Cortex of kidney (tissue), 1 donor: ENCODE measurements at places on chromosomes 2 and 18.

DNA sequence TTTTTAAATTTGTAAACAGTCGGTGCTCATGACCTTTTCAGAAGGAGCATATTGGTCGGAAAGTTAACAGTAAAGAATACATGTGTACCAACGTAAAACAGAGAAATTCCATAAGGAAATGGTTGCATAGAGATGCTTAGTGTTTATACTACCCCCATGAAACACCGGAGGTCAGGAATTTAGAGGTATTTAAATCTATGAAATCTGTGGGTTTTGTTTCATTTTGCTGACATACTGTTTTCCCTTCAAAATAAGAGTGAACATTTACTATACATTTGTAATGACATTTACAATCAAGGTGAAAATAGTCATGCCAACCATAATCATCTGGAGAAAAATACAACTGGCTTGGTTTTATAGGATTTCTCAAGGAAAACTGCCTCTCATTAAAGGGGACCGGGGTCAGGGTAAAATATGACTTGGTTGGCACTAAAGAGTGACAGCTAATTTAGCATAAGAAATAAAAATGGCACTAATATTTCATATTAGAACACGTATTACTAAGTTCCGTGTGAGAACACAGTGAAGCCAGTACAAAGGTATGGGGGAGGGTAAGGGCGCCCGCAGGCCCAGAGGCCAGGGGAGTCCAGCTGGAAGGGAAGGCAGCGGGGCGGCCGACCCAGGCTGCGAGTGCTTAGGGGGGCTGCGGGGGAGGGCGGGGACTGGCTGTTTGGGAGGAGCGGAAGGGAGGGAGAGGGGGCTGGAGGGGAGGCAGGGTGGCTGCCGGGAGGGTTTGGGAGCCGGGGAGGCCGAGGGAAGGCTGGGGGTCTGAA is 1.1 kb upstream of the RNU4ATAC start:
- DNase-seq = no peak

GRCh38 chr2:71610671-71611070 is 157.3 kb downstream of the DYSF start:
- DNase-seq = no peak

GRCh38 chr2:66457545-66457944 is 22.6 kb downstream of the MEIS1 start:
- DNase-seq = no peak

GRCh38 chr2:164794432-164795231 is 47.0 kb downstream of the COBLL1 start:
- no peak for DNase-seq

GRCh38 chr2:239066597-239066996 is 218.7 kb downstream of the TWIST2 start:
- DNase-seq = no peak

- no peak for DNase-seq
Observed at GRCh38 chr2:206693399-206694137, 24.6 kb downstream of the DYTN start.

DNA sequence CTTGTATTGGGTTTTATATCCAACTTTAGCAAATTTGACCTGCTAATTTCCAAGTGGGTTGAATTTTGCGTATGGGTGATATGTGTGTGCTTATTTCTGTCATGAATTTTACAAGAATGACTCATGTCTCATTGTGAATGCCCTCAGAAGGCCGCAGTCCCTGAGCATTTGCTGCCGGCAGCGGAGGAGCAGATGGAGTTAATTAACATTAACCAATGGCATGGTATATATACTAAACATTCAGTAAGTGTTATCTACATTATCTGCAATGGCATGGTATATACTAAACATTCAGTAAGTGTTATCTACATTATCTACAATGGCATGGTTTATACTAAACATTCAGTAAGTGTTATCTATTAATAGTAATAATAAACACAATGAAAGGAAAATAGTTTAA is 90.1 kb downstream of the DOK6 start:
- DNase-seq = no peak

DNA sequence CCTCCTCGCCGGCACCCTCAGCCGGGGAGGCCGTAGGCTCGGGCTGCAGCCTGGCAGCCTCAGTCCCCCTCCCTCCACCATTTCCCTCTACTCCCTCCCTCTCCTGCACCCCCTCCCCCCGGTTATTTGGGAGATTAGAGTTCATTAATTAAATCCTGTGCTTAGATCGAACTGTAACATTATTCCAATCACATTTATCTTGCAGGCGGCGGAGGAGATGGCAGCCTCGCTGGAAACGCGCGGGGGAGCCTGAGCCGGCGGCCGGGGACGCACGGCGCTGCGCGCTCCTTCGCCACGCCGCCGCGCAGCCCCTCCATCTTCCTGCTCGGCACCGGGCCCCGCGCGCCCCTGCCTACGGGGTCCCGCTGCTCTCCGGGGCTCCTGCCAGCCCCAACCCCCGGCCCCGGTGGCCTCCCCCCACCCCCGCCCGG is at the start of gene ST8SIA3:
Gene ST8SIA3, plus strand, starts transcription at position 287 of the 431 bp plus-strand sequence. CDS start 290 bp downstream, outside the sequence.
- no peak for DNase-seq

DNA sequence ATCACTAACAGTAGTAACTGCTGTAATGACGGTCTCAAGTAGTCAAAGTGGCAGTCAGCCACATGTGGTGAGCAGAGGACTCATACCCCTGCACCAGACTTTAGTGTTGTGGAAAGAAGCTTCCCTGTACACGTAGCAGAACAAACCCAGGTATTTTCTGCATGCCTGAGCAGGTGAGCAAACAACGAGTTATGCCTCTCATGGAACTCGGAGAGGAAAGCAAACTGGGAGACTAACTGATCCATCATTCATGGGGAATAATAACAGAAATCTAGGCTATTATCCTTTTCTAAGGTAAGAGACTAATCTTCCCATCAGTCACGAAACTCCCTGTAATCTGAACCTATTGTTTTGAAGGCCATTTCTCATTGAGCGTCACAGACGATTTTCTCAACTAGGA is 1495.2 kb upstream of the NXPH2 start:
- no peak for DNase-seq

DNA sequence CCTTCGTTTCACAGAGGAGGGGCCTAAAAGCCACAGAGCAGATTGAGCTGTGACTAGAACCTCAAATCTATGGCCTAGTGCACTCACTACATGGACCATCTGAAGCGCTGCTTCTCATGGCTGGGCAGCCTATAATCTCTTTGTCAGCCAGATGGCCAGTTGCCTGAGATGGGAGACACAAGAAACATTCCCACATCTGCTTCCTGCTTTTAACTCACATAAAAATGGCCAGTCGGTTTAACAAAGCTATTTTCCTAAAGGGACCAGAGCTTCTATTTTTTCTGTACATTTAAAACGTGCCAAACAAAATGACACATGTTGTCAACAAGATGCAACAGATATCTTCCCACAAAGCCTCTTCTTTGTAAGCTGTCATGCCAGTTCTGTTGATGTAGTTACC is 173.8 kb downstream of the GFPT1 start:
- DNase-seq = no peak

- no peak for DNase-seq
Observed at GRCh38 chr2:157334335-157334734, 8.7 kb upstream of the ERMN start.

- no peak for DNase-seq
Observed at GRCh38 chr2:1661891-1662605, 82.3 kb downstream of the PXDN start.

DNA sequence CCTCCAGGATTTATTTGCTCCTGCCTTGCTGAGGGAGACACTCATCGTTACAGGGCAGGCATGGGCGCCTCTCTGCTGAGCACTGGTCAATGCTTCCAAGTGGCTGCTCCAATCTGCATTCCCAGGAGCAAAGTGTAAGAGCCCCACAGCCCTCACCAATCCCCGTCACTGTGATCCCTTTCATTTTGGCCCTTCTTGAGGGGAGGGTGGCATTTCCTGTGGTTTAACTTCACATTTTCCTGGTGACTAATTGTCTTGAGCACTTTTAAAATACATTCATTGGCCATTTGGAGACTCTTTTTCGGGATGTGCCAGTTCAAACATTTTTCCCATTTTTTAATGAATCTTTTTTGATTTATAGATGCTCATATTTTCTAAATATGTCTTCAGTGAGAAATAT is 33.0 kb downstream of the TPO start:
- DNase-seq = no peak

GRCh38 chr18:3151399-3152264 is 68.1 kb downstream of the MYOM1 start:
- no peak for DNase-seq

DNA sequence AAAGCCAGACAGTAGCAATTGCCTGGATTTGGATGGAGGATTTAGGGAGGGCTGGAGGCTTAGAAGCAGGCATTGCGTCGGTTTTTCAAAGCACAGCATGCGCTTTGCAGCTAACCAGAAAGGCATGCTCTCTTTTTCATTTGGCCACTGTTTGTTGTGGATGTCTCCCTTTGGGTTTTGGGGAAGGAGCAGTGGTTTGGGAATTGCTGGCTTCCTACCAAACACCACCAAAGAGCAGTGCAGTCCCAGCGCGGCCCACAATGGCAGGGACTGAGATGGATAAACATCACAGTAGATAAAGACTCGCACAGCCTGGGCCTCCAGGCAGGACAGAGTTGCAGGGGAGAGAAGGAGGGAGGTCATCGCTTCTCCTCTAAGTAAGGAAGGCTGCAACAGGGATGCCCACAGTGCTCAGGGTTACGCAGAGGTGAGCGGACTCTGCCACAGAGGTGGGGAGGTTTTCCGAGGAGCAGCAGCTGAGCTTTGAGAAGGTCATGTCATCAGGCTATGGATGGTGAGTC is 148.5 kb downstream of the MYT1L start:
- no peak for DNase-seq

DNA sequence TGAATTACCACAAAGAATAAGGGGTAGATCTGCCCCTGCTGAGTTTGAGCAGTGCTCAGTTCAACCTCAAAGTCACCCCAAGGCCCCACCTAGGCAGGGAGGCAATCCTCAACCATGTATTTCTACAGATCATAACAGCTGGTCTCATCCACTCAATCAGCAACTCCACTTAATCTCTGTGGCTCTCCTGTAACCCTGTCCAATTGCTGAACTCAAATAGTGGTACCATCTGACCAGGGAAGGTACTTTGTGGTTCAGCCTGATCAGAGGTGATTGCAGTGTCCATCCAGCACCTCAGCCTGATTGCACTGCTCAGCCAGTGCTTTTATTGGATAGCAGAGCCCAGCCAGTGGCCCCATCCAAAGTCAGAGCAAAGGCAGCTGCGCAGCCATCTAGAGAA is 91.0 kb upstream of the SLC4A10 start:
- DNase-seq = no peak

GRCh38 chr2:61911510-61911909 is 6.0 kb downstream of the COMMD1 start:
- DNase-seq = no peak

DNA sequence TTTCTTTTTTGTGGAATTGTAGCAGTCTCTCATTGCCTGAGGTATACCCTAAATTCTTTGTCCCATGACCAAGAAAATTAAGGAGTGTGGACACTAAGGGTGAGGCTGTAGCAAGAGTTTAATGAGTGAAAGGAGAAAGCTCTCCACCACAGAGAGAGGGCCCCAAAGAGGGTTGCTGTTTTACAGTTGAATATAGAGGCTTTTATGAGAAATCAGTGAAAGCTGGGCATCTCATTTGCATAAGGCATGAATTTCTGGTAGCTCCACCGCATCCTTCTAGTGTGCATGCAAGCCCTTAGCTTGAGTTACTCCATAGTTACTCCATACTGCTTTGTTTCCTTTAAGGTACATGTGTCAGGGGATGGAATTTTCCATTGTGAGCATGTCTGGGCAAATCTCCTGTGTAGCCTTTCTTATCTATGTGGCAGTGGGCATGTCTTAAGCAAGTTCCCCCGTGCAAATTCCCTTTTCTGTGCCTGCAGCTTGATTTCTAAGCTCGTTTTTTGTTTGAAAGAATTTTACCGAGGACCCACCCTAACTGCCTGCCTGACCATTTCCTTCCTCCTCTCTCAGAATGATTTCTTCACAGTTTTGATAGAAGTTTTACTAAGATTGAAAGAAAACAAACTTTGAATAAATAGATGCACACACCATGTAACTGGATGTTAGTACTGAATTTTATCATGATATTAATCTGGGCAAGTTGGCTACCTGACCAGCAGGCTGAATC is 218.9 kb downstream of the PARD3B start:
- no peak for DNase-seq

- DNase-seq = no peak
Observed at GRCh38 chr2:126253669-126254068, 402.3 kb upstream of the GYPC start.

DNA sequence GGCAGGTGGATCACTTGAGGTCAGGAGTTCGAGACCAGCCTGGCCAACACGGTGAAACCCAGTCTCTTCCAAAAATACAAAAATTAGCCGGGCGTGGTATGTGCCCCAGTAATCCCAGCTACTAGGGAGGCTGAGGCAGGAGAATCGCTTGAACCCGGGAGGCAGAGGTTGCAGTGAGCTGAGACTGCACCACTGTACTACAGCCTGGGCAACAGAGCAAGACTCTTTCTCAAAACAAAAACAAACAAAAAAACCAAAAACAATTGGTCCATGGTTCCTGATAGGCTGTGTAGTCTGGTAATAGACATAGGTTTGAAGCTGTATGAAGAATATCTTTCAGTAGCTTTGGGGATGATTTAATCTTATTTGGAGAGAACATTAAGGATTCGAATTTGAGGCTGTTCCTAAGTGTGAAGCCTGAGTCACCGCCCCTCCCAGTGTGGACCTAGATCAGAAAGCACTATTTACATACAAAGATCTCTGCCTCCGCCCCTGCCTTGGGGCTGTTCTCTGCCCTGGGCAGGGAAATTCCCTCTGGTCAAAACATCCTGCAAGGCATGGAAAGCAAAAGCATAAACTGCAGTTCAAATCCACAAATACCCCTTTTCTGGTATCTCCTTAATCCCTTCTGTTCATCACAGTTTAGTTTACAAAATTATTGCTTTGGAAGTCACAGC is 52.8 kb upstream of the PMAIP1 start:
- DNase-seq = no peak

DNA sequence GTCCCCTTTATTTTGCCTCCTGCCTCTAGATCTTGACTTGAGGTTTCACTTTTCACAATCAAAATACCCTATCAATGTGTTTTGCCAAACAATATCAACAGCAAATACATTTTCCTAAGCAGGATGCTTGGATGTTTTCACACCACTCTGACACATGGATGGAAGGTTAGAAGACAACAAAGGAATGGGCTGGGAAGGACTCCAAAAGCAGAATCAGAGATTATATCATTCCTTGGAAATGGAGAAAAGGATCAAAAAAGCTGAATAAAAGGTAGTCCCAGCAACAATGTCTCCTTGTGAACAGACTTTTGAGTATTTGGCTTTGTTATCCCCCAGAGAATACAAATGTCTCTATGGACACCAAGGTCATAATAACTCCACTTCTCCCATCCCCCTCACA is 170.8 kb downstream of the ETAA1 start:
- DNase-seq = no peak

GRCh38 chr18:3495691-3496430 is 45.9 kb downstream of the TGIF1 start:
- no peak for DNase-seq
